ENCODE measurements at places on chromosomes 7 and 10.

DNA sequence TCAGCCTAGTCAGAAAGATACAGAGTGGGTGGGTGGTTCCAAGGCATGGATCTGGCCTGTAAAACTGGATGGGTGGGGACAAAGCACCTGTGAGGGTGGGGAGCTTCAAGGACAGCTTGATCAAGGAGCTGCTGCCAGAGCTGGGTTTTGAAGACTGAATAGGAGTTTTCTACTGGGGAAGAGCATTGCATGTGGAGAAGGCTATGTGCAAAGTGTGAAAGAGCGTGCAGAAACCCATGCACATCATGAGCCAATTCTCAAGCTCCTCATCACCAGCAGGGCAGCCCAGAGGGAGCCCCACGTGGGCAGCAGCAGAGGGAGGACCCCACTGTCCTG is 58.6 kb downstream of the PDGFA start:
- DNase-seq = no peak

- no peak for DNase-seq
Observed at GRCh38 chr7:16759840-16760239, 6.3 kb downstream of the TSPAN13 start.

DNA sequence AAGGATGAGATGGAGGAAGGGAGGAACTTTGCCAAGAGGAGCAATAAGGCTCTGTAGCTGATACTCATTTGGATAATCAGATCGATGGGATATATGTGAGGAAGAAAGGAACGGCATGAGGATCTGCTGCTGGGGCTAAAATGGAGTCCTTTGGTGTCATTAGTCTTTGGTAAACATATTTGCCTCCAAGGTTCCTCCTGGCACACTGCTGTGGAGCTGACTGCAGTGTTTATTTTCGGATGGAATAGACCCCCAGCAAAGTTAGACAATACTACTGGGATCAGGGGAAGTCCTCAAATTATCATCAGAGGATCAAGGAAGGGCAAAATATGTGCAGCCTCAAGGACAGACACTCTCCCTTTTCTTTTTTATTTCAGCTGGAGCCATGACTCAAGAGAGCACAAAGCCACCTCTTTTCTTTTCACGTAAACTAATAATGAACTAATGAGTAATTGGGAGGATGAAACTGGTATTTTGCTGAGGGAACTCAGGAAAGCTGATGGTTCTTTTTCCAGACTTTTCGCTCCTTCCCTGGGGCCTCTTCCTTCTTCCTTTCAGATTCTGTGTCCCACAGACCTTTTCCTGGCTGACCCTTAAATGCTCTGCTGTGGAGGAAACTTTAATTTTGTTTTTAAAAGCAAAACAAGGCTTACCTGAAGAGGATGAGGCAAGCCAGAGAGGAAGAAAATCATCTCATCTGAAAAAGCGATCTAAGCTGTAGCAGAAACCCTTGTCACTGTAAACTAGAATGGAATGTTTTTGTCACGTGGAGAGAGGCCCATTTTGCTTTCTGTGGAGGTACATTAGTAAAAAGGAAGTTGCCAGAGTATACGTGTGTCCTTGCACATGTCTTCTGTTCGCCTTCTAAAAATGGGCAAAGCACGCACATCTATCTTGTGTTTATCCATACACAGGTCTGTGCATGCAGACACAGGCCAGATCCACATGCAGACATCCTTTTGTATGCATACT is 33.3 kb downstream of the LRMDA start:
- DNase-seq = no peak

- DNase-seq = no peak
Observed at GRCh38 chr7:138796038-138796615, 1.7 kb upstream of the TMEM213 start.

DNA sequence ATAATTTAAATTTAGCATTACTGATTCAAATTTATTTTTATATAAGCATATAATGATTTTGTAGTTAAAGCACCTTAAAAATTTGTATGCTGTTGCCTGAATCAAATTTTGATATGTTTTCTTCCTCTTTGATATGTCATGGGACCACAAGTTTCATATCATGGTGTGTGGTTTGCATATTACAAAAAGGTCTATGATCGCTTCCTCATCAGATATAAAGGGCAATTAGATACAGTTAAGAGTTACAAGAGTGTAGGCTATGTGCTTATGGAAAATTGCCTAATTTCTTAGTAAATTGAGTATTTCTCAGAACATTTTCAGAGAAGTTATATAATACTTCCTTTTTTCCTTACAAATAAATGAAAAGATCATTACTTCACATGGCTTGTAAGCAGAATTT is 22.2 kb downstream of the MRC1 start:
- no peak for DNase-seq

DNA sequence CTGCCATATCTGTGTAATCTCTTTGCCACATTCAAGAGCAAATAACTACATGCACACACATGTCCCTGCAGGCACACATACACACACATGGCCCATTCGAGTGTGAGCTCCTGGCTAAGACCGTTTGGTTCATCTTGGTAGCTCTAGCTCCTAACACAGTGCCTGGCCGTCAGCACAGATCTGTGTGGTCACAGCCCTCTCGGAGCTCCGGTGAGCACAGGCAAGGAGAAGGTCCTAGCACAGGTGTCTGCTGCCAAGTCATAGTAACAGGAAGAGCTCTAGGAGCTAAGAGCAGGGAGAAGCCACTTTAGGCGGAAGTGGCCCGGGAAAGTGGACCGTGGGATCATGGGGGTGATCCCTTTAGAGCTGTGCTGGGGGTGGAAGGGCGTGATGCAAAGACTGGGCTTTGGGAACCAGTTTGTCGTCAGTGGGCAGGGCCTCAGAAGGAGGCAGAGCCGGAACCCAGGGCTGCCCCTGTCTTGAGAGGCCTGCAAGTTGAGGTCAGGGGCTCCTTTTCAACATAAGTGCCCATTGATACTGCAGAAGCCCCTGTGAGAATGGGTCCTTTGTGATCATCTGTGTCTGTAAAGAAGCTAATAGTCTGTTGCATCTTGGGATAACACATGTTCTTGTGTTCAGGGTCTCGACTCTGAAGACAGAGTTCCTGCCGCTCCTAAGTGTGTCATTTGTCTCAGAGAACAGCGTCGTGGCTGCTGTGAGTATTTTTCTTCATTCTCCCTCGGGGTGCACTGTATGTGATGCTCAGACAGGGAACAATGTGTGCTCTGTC is 16.6 kb upstream of the ARPC1B start:
- DNase-seq = no peak

DNA sequence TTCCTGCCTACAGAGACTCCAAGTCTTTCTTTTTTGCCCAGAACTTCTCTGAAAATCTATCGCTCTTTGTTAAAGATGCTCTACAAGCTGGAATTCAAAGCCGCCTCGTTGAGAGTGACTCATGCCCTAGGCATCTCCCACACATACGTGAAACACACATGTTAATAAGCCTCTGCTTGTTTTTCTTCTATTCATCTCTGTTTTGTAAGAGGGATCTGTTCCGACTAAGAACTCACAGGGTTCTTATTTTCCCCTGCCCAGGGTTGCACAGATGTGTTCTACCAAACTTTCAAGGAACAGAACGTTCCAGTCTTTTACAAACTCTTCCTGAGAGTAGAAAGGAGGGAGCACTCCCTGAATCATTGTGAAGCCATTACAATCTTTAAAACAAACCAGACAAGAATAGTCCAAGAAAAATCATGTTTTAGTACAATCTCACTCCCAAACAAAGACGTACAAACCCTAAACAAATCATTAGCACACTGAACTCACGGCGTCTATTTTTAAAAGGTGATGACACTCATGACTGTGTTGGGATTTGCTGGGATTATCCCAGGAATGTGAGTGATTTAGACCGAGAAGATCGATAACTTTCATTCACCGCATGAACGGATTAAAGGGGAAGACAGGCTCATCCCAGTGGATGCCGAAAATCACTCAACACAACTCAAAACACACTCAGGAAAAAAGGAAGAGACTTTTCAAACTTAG is 55.3 kb upstream of the INPP5A start:
- no peak for DNase-seq

- DNase-seq = no peak
Observed at GRCh38 chr7:25520516-25520915, 292.2 kb upstream of the NPVF start.

GRCh38 chr7:68573271-68574005 is 1024.8 kb upstream of the AUTS2 start:
- no peak for DNase-seq

GRCh38 chr10:2236876-2237275 is 499.6 kb upstream of the ADARB2 start:
- DNase-seq = no peak

- no peak for DNase-seq
Observed at GRCh38 chr7:35749556-35749955, 51.3 kb upstream of the SEPTIN7 start.

DNA sequence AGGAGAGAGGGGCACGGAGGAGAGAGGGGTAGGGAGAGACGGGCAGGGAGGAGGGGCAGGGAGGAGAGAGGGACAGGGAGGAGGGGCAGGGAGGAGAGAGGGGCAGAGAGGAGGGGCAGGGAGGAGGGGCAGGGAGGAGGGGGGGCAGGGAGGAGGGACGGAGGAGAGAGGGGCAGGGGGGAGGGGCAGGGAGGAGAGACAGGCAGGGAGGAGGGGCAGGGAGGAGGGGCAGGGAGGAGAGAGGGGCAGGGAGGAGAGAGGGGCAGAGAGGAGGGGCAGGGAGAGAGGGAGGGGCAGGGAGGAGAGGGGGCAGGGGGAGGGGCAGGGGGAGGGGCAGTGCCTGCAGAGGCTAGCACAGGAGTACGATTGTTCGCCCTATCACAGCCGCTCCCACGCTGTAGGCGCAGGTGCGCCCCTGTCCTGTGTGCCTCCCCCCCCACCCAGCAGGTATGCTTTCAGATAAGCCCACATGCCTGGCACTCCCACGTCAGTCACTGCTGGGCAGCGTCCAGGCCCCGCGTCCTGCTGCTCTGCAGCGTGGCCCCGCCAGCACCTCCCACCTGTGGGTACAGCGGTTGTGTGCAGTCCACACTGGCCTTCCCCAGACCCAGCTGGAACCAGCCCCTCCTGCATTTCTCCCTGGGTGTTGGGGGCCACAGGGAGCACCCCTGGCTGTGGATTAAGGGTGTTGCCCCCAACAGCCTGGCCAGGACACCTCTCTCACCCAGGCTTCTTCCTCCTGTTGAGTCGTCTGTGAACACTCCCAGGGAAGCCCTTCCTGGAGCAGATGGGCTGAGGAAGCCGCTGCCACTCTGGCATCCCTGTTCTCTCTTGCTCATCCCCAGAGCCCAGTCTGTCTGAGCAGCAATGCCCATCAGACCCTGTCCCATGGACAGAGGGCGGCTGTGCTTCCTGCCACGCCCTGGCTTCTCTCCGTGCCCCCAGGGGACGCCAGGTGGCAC is 10.8 kb downstream of the NKX6-2 start:
- no peak for DNase-seq

DNA sequence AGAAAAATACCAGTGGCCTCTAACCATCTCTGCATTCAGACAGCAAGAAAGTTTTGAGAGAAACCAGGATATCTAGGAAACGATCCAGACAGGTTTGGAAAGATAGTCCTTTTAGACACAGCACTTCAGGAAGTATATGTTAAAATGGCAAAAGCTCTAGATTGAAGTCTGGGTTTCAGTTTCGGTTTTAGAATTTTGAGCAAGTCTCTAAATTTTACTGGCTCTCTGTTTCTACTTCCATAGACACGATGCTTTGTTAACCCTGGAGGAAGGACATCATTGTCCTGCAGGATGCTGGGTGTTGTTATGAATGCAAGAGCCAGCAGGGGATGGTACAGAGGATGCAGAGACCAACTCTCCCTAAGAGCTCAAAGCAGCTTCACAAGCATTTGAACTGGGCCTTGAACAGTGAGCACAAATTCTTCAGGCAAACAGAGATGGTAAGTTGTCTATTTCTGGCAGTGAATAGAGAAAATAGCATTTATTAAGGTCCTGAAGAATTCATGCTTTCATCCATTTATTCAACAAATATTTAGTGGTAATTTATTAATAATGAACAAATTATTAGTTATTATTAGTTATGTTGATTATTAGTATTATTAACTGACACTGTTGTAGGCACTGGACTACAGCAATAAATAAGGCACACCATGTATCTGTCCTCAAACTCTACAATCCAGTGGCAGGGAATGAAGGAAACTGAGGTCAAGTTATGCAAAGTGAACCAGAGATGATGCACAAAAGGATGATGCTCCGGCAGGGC is 152.7 kb upstream of the NRP1 start:
- DNase-seq = no peak

DNA sequence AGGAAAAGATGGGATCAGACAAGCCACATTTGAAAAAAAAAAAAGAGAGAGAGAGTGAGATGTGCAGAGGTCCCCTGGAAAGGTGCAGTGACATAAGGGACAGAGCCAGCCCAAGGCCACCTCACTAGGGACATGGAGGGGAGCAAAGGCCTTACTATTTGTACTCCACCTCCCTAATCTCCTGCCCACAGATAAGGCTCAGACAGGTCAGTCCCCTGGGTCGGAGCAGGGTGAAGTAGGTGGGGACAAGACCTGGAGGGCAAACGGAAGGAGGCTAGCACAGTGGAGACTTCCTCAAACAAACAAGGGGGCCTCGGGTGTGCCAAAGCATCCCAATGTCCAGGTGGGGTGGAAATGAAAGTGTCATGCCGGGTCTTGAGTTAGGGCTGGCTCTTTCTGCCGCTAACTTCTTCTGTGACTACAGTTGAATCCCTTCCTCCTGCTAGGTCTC is 7.0 kb downstream of the PRF1 start:
- no peak for DNase-seq

DNA sequence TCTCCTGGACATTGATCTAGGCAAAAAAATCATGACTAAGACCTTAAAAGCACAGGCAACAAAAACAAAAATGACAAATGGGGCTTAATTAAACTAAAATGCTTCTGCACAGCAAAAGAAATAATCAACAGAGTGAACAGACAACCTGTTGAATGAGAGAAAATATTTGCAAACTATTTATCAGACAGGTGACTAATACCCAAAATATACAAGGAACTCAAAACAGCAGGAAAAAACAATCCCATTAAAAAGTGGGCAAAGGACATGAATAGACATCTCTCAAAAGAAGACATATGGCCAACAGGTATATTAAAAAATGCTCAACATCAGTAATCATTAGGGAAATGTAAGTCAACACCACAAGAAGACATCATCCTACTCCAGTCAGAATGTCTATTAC is 166.8 kb downstream of the MTERF1 start:
- DNase-seq = no peak

DNA sequence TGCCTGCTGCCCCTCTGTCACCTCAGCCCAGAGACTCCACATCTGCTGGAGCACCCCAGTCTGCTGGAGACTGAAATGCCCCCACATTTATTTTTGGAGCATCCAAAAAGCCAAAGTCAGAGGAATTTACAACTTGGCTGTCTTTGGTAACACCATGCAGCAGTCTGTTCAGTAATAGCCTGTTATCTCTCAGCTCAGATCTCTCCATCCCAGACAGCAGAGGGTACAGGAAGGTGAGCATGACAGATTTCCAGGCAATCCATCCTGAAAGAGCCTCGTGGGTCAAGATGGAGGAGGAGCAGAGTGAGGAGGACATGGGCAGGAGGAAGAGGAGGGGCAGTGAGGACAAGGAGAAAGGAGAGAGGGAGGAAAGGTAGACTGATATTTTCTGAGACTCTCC is 55.9 kb downstream of the GRID1 start:
- no peak for DNase-seq

- no peak for DNase-seq
Observed at GRCh38 chr10:43371418-43371817, at the start of gene FXYD4. Gene FXYD4 (plus strand): TSS chr10:43371636. CDS start chr10:43373747, 2,111 bp downstream.
